ENCODE measurements at places on chromosomes 5 and 9. TPM values are rescaled to one million over a fixed set of nuclear protein-coding genes. Genes with fewer than 3 reads are reported as not detected.

- no peak for DNase-seq
Observed at GRCh38 chr5:53987101-53987500, 323.3 kb downstream of the ARL15 start.

GRCh38 chr5:131635684-131636572, 899 bp upstream of the RAPGEF6 start:
- DNase-seq = no peak

GRCh38 chr5:56481428-56482357, 248.6 kb upstream of the ANKRD55 start:
- no peak for DNase-seq

DNA sequence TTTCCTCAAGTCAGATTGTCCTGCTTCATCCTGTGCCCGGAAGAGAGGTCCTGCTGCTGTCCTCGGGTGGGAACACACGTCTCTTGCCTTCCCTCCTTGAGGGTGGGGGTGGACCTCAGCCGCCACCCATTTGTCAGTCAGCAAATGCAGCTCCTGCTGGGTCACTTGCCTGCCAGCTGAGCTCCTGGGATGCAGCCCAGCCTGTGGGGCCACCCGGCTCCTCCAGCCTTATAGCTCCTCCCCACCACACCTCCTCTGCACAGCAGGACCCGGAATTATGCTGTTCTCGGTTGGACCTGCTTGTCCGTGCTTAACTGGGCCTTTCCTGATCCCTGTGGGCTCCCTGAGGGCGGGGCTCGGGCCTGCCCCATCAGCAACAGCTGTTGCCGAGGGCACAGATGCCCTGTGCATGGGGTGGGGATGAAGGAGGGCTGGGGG, 52.7 kb downstream of the RXRA start:
- no peak for DNase-seq

GRCh38 chr5:6371079-6371810, 7.1 kb downstream of the MED10 start:
- no peak for DNase-seq

The DPM2 gene
- total RNA-seq = 26.2 TPM

DNA sequence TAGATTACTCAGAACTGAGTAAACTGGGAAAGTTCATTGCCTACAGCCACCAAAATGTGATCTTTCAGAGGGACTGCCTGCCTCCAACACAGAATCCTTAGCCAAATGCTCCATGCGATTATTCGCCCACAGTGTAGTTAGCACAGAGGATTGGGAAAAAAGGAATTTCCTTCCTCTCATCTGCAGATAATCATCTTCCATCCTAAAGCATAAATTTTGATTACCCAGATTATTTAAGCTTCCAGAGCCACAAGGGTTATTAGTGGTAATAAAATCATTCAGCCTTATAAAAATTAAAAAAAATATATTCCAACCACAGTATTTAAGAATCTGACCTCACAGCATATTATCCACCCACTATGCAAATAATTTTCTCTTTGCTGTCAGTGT, 285.3 kb upstream of the GRAMD2B start:
- no peak for DNase-seq

DNA sequence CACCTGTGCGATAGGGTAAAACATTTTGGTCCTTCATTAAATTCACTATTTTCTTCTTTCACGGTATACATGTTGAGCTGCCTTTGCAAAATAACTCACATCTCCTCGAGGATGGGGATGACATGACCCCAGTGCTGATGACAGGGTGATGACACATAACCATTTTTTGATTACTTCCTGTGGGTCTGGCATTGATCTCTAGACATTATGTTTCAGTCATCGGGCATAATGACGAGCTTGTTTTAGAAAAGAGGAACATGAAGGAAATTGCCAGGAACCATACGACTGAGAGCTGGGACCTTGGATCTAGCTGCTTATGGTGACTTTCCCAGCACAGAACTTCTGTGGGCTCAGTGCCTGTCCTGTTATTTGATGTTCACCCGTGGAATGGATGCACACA, 25.2 kb downstream of the COL5A1 start:
- no peak for DNase-seq

DNA sequence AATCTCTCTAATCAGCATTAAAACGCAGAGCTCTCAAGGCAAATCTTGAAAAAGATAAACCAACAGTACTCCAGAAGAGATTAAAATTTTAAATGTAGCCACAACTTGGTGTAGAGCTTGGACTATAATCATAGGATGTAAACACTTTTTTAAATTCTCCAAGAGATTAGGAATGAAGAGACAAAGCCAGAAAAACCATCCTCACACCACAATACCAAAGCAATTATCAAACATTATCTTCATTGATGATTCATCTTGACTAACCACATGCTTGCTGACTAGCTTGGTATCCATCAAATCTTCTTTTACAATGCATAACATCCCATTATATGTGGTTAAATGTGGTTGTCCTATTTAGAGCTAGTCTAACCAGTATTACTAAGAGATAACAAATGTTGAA, 815.1 kb downstream of the TLE1 start:
- DNase-seq = no peak

GRCh38 chr5:157290981-157291711, 25.2 kb downstream of the CYFIP2 start:
- DNase-seq = no peak

The SLC6A19 gene
- total RNA-seq = not detected

GRCh38 chr5:172492097-172492840, 37.9 kb upstream of the SH3PXD2B start:
- DNase-seq = no peak

DNA sequence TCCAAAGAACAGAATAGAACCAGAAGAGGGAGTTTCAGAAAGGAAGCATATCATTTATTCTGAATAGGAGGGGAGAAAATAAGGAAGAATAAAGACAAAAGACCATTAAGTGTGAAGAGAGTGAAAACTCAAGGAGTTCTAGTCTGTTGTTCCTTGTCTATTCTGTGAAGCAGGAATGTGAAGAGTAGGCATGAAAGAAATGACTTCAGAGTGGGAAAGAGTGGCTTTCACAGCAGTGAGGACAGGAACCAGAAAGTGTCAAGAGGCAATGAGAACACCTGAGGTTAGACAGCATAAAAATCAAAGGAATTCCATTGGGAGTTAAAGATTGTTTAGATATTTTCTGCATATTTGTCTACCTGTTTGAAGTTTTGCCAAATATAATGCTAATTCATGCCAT, 768.8 kb upstream of the GRAMD2B start:
- no peak for DNase-seq

The PCDHGA3 gene
- not detected for total RNA-seq

GRCh38 chr5:163565931-163566608, 60.7 kb downstream of the MAT2B start:
- peak; percentile 16 for DNase-seq

- no peak for DNase-seq
Observed at GRCh38 chr9:135926402-135927194, 19.3 kb upstream of the CAMSAP1 start.

The COL23A1 gene
- total RNA-seq = not detected

GRCh38 chr9:87889882-87890252, 7.2 kb downstream of the SPATA31E1 start:
- no peak for DNase-seq

DNA sequence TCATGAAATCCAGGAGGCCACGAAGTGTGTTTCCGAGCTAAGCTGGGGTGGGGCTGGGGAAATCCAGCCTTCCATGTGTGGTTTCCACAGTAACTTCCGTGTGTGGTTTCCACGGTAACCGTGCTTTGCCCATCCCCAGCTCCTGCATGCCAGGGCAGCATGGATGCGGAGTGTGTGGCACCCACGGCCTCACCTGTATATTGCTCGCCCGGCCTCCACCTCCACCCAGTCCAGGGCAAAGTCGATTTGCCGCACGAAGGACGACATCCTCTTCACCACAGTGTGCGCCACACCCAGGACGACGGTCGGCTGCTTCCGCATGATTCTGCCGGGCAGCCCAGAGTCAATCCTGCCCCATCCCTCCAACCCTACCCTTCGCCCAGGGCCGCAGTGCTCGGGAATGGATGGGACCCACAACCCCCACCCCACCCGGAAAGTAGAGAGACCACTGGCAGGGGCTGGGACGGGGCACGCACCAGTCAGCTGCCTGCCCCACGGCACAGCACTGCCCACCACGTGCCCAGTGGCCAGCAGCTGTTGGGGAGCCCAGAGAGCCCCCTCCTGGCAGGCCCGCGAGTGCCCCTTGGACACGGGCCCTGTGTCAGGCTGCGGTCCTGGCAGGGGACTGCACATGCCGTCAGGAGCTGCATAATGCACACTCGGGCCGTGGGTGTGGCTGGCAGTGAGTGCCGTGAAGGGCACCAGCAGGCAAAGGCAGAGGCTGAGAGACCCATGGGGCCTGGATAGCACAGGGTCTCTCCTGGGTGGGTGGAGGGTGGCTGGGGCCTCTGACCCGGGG, 39.0 kb upstream of the NSMF start:
- no peak for DNase-seq

The ADAMTS19 gene
- total RNA-seq = not detected
